Stimulated activated naive CD4-positive, alpha-beta T cell (primary cell): ENCODE measurements at places on chromosomes 6 and 20.

DNA sequence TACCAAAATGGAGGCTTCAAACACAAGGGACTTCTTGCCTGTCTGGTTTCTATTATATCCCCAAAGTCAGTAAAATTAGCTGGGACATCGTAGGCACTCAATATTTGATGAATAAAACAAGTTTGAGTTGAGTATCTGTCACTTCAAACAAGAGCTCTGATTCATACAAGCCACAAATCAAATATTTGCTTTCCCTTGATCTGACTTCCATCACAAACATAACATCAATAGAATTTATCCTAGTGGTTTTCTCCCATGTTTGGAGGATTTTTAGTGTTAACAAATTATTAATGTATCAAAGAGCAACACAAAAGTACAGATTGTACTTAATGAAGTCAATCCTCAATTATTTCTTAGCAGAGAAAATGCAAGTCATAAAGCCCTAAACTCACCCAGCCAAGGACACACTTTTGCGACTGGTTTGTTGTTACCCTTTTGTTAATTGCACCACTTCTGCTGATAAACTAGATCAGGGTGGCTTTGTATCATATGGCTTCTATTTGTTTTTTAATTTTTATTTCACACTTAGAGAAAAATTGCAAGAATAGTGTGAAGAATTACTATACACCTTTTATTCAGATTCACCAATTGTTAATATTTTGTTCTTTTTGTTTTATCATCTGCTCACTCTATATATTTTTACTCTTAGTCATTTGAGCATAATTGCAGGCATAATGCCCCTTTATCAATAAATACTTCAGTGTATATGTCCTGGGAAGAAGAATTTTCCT, 117.4 kb upstream of the PRDM1 start:
- DNase-seq, result no peak

DNA sequence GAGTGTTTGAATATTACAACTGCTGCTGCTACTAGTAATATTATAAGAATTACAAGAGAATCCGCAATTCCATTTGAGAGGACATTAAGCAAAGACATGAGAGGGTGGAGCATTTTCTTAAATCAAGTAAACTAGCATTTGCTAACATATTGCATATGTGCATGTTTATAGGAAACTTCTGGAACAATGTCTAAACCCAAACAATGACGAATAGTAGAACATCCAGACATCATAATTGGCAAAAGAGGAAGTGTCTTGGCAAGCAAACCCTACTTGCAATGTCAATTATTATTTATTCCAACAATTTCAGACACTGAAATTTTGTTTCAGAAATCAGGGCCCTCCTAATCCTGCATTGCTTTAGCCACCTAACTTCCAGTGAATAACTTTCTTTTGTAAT, 1155.3 kb upstream of the GJE1 start:
- DNase-seq, result no peak

GRCh38 chr6:46888578-46888977, 33.2 kb downstream of the ADGRF5 start:
- no peak for DNase-seq

DNA sequence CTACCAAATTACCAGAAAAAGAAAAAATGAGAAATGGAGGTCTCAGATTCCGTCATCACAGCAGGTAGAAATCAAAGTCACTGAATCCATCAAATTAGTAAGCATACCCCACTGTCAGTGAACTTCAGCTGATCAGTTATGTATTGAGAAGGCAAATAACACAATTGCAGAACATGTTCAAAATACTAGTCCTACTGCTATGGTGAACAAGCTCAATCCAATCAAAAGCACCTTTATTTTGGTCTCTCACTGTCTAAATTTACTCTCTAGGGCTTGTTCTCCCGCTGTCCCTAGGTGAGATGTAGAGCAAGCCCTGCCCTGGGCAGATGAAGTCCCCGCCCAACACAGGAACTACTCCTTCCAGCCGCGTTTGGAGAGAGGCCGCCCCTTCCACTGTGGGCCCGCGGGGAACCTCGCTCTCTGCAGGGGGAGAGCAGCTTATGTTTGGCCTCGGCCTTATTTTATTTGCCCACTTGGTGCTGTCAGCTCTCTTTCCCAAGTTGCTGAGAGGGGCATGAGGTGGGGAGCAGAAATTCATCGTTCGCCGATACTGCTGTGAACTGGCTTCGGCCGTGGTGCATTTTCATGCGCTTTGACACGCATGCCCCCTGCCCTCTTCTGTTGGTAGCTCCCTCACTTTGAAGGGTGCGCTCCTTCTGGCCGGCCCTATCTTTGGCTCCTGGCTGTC, 14.3 kb upstream of the MAP1LC3A start:
- no peak for DNase-seq

DNA sequence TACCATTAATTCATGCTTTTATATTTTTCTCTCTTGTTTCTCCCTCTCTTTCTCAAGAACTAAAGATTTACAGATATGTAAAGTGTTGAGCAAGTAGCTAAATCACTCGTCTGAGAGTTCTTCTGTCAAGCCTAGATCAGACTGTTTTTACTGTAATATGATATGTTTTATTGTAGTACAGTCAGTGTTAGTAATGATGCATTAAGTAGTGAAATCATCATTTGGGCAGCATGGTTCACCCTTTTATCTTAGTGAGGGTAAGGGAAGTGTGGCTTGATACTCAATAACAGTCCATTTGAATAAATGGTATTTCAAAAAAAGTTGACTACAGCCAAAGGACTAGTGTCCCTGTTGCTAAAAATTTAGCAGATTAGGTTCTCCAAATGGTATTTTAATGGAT, 9.2 kb downstream of the CYB5R4 start:
- DNase-seq, result no peak

- DNase-seq, result no peak
Measured at GRCh38 chr6:70310063-70310694, 7.3 kb upstream of the COL9A1 start.

- no peak for DNase-seq
Measured at GRCh38 chr20:36170542-36171215, 16.1 kb downstream of the EPB41L1 start.

- DNase-seq, result no peak
Measured at GRCh38 chr6:36155662-36156061, 25.3 kb downstream of the MAPK13 start.

- peak; percentile 58 for DNase-seq
Measured at GRCh38 chr6:119313937-119314884, 35.4 kb downstream of the MAN1A1 start.

GRCh38 chr6:68990317-68990716, 355.2 kb downstream of the ADGRB3 start:
- DNase-seq, result no peak

DNA sequence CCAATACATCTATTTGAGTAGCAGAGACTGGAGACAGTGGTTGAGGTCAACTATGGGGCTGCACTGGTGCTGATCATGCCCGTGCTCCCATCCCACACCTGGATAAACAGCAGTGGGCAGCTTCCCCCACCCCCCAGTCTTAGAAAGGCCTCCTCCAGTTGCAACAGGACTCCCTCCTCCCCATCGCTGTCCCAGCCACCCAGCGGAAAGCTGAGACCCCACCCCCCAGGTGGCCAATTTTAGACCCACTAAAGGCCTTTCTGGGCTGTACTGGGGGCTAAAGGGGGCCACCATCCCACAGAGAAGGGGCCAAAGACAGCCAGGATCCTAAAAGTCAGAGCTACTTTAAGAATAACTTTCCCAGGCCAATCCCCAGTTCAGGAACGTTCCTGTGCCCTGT, 1.2 kb upstream of the SSTR4 start:
- DNase-seq, result no peak

- no peak for DNase-seq
Measured at GRCh38 chr6:41023114-41023513, 15.9 kb downstream of the UNC5CL start.

DNA sequence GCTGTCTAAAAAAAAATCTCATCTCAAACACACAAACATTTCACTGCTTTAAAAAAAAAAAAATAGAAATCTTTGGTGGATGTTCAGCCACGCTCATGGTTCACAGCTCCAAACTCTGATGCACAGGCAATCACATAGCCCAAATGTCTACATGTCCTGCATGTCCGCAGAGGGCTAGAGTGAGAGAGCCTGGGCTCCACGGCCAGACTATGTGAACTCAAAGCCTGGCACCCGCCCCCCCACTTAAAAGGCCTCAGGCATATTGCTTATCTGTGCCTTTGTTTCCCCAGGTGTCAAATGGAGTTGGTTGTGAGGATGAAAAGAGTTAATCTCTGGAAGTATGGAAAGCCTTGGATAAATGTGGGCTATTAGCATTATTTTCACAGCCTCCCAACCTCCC, 10.5 kb upstream of the PTGIS start:
- no peak for DNase-seq

- no peak for DNase-seq
Measured at GRCh38 chr20:8385247-8385646, 253.2 kb downstream of the PLCB1 start.

DNA sequence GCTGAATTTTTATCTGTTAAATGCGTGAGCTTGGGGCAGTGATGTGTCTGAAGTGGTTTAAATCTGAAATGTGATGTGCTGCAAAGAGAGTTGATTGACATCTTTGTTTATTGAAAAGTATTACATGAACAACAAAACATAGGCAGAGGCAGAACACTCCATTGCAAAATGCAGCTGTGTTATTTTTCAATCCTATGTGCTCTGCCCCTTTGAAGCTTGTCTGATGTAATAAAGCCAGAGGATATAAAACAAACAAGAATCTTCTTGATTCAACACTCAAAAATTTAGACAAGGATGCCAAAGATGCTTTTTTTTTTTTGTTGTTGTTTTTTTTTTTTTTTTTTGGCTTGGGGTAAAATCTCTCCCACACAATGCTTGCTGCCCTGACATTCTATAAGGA, 482.4 kb upstream of the MMS22L start:
- DNase-seq, result no peak

DNA sequence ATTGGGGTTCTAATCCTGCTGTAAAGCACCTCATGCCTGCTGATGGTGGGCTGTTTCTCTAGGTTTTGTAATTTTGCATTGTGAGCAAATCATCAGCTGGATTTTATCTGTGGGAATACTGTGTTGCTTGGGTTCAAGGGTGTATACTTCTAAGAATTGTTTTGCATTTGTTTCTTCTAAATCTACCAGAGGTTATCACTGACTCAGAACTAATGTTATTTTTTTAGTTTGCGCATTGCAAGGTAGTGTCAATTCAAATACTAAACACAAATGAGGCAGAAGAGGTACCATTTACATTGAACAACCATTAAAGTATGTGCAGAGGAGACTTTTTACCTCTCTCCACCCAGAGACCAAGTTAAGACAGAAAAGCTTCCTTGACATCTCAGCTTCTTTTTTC, 60.0 kb downstream of the CEP162 start:
- no peak for DNase-seq

DNA sequence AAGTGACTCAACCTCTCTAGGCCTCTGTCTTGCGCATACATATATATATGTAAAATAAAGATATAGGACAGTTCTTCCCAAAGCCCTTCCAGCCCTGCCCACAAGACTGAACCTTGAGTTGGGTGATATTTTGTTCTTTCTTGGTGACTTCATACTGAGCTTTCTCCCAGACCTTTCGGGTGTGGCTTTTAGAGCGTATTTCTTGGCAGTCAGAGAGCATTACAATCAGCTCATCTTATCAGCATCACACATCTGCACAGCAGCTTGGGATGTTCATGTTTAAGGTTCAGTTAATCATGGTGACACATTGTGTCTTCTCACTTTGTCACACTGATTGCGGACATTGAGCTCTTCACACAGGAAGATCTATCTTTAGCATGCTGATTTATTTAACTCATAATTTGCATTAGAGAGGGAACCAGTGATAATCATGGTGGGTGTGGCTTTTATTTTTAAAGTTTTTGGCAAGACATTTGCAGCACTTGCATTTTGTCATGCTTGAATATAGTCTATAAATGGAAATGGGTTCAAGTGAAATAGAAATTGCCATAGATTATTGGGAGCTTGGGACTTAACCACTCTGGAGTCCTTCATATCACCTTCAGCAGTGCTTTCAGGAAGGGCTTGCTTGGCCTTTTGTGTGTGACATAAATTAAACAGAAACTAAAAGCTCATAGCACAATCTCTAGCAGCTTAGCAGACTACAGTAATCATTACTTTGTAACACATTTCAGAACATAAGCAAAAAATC, 8.3 kb downstream of the KIF3B start:
- DNase-seq, result no peak

DNA sequence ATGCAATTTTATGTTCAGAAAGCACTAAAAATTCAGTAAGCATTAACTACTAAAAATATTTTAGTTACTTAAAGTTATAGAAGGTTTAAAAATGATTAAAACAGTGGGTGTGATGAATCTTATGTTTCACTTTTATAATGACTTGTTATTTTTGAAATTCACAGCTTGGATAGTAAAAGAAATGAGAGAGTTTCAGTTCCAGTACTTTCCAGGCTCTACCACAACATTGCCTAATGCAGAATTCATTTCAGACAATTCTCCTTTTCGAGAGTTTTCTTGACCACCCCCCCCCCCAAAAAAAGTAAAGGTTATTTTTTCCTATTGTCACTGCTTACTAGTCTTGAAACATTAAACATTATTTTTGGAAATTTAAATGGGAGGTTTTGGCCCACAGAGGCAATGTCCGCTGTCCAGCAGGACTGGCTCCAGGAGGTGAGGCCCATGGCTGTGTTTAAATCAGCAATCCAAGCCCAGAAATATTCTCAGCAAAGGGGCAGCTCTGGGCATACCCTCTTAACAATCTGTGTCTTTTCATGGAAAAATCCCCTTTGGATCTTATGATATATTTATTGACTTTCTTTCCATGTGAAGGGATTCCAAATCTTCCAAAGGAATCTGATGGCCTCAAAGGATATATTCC, 519.9 kb downstream of the MAFB start:
- no peak for DNase-seq

- no peak for DNase-seq
Measured at GRCh38 chr6:157656437-157656997, 166.5 kb upstream of the SNX9 start.

DNA sequence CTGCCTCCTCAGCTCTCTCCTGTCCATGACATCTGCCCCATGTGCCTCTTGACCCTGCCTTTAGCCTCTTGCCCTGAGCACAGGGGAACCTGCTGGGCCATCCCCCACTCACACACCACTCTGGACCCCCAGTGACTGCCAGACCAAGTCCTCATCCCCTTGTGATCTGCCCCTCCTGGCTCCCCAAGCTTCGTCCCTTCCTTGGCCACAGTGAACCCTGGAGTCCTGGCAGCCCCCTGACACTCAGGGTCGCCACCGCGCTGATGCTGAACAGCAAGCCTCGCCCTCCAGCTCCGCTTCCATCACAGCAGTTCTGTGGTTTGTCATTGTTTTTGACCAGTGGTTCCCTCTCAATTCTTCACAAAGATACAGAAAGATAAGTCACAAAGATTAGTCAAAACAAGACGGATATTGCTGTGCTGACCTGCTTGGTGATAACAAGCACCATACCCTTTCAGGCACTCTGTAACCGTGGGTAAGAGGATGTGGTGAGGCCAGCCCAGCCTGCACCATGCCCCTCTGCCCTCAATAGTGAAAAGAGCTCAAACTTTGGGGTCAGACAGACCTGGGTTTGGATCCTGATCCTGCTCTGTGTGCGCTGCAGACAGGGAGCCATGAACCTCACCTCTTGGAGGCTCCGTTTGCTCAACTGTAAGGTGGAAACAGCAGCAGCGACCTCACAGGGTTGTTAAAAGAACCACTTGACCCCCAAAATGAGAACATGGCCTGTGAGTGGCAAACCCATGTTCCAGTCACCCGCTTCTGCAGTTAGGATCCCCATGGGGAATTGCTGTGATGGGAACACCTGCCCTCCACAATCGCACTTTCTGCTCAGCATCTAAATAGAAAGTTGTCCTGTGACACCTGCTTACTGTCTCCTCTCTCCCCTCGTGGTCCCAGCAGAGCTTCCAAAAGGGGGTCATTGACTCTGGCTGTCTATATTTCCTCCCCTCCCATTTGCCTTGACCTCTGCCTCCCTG, 114.5 kb downstream of the TOX2 start:
- no peak for DNase-seq
